ENCODE measurements at places on chromosomes 16 and 17. TPM values are rescaled to one million over a fixed set of nuclear protein-coding genes. Genes with fewer than 3 reads are reported as not detected.

Gene COG7
- total RNA-seq, result 20.0 TPM

Gene TBC1D3
- total RNA-seq, result not detected

Gene SMPD3
- 3.0 TPM for total RNA-seq

Gene KIFC3
- not detected for total RNA-seq

Gene OR1F1
- not detected for total RNA-seq

Gene TLK2
- 41.7 TPM for total RNA-seq

Gene SREBF1
- total RNA-seq, result 175 TPM

Gene COG4
- total RNA-seq, result 56.6 TPM

Gene KRTAP4-9
- not detected for total RNA-seq

Gene IFT20
- total RNA-seq, result 18.8 TPM

Gene CIBAR2
- not detected for total RNA-seq

Gene SOCS7
- 16.7 TPM for total RNA-seq

Gene RNF222
- not detected for total RNA-seq

Gene ANKRD13B
- total RNA-seq, result 13.0 TPM

Gene SPSB3
- 29.5 TPM for total RNA-seq

Gene PDE6G
- 27.9 TPM for total RNA-seq

Gene PRCD
- not detected for total RNA-seq

Gene PABPN1L
- not detected for total RNA-seq

Gene CCDC200
- not detected for total RNA-seq

Gene ABAT
- total RNA-seq, result 9.4 TPM

Gene CCL15
- total RNA-seq, result not detected

Gene MT2A
- total RNA-seq, result 282 TPM

Gene CNTD1
- not detected for total RNA-seq

Gene CTF1
- 0.32 TPM for total RNA-seq

Gene MILR1
- 1.2 TPM for total RNA-seq

Gene HSD17B2
- total RNA-seq, result not detected

Gene RNF227
- total RNA-seq, result 3.6 TPM

Gene SDR42E2
- not detected for total RNA-seq

Gene NPTX1
- total RNA-seq, result 29.5 TPM

Gene MYH3
- 5.0 TPM for total RNA-seq

Gene CTRB2
- not detected for total RNA-seq

Gene IL17C
- total RNA-seq, result 0.25 TPM

Gene MYADML2
- not detected for total RNA-seq

Gene DNAH9
- not detected for total RNA-seq

Gene ORC6
- 46.2 TPM for total RNA-seq

Gene HGS
- total RNA-seq, result 117 TPM

Gene GNAO1
- total RNA-seq, result 2.1 TPM

Gene TMEM106A
- total RNA-seq, result 18.4 TPM

Gene KRT32
- total RNA-seq, result not detected

Gene CDRT15
- not detected for total RNA-seq

Gene CNTNAP4
- not detected for total RNA-seq

Gene KCNJ2
- 0.32 TPM for total RNA-seq

Gene REXO5
- 10.2 TPM for total RNA-seq

Gene IGFALS
- not detected for total RNA-seq

Gene MPHOSPH6
- total RNA-seq, result 35.3 TPM

Gene NPIPA2
- 5.8 TPM for total RNA-seq

Gene KRTAP9-2
- total RNA-seq, result not detected

Gene G6PC1
- total RNA-seq, result not detected

Gene AANAT
- 0.32 TPM for total RNA-seq

Gene MYLK3
- 0.59 TPM for total RNA-seq

Gene NUFIP2
- total RNA-seq, result 78.5 TPM

Gene NETO2
- total RNA-seq, result 3.4 TPM

Gene MMP25
- total RNA-seq, result 75.1 TPM

Gene FOXJ1
- 0.27 TPM for total RNA-seq

Gene DPEP3
- total RNA-seq, result not detected

Measured in T-helper 2 cell treated with Interferon-gamma antibody and Interleukin-4, amounts not matched to agents 100 ng/mL and 5 ng/mL, for 36 hours (primary cell).